ENCODE measurements at places on chromosomes 5 and 9.

- DNase-seq, result no peak
Measured at GRCh38 chr5:154262342-154262741, 71.8 kb downstream of the GALNT10 start.

DNA sequence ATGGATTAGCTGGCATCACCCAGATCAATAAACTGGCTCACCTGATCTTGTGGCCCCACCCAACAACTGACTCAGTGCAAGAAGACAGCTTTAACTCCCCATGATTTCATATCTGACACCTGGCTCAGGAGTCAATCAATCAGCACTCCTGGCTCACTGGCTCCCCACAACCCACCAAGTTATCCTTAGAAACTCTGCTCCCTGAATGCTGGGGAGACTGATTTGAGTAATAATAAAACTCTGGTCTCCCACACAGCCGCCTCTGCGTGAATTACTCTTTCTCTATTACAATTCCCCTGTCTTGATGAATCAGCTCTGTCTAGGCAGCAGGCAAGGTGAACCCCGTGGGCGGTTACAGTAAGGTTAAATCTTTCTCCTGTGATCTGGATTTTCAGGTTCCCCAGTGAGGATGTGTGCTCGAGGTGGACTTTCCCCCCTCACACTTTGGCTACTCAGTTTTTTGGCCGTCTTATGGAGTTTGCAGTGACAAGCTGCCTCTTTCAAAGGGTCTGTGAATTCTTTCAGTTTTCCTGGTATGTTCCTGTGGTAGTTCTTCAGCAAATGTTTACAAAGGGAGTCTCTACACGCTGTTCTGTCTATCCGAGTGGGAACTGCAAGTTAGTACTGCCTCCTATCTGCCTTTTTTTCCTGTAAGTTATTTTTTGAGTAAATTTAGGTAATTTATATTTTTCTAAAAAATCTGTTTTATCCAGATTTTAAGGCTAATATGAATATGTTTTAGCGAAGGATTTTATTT is 500.2 kb upstream of the NUDT12 start:
- no peak for DNase-seq

DNA sequence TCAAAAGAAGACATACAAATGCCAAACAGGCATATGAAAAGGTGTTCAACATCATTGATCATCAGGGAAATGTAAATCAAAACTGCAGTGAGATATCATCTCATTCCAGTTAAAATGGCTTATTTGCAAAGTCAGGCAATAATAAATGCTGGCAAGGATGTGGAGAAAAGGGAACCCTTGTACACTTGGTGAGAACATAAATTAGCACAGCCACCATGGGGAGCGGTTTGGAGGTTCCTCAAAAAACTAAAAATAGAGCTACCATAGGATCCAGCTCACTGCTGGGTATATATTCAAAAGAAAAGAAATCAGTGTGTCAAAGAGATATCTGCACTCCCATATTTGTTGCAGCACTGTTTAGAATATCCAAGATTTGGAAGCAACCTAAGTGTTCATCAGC is 50.3 kb downstream of the AP3S1 start:
- DNase-seq, result no peak

DNA sequence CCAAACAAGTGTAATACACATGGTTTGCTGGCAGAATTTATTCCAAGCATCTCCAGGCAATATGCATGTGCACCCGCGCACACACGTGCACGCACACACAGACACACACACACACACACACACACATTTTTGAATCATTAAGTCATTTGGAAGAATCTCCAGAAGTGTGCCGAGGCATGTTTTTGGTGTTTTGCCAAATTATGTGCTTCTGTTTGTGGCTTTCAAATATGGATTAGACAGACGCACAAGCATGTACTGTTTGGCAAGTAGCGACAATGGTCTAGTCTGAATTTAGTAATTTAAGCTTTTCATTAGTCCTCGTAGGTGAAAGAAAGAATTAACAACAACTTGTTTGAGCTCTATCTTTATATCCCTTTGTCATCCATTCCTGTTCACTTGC is 36.7 kb downstream of the NFIB start:
- no peak for DNase-seq

DNA sequence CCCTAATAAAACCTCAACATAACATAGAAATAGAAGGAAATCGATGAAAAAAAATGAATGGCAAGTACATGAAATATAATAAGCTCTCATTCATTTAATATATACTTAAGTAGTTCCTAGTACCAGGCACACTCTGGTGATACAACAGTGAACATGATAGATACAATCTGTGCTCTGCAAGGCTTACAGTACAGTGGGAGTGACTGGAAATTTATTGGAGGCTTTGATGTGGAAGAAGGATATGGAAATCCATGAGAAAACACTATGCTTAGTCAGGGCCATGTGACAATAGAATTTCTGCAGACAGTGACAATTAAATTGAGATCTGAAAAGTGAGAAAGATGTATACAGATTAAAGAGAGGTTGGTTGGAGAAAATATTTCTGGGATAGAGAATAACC is 32.0 kb upstream of the IL33 start:
- DNase-seq, result no peak

GRCh38 chr5:63774939-63775338 is 187.3 kb downstream of the HTR1A start:
- no peak for DNase-seq

GRCh38 chr9:36765468-36766341 is 193.0 kb downstream of the MELK start:
- peak; percentile 73 for DNase-seq
